HL-60 (cell line): ENCODE measurements at places on chromosomes 6 and 20.
A peak's percentile ranks its signal among the peaks of the same experiment; 100 is the strongest.

DNA sequence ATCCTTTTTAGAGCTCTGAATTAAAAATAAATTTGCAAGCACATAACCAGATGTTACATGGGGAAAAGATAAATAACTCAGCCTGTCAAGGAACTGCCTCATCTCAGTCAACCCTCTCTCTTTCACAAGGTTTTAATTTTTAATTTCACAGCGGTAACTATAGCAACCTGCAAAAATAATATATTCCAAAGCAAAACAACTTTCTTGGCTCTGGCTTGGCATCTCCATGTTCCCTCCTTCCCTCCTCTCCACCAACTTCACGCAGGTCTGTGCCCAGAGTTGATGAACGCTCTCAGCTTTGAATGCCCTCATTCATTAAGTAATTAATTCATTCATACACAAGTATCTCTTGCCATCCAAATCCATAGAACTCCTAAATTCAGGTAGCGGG, 32.5 kb upstream of the SIRPA start:
- DNase-seq = no peak

DNA sequence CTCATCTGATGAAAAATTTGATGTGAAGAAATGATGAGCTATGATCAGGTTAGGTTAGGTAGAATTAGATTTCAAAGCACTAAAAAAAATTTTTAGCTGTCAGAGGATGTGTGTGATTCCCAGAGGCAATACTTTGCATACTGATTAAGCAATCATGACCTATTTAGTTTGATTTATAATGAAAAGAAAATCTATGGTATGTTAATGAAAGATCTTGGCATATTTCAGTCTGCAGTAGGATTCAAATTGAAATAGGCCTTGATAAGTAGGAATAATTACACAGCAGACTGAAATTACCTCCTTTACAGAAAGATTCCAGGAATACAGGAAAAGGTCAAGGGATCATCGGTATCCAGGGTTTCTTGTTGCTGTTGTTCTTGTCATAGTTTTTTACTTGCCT, 69.3 kb downstream of the HDDC2 start:
- no peak for DNase-seq

DNA sequence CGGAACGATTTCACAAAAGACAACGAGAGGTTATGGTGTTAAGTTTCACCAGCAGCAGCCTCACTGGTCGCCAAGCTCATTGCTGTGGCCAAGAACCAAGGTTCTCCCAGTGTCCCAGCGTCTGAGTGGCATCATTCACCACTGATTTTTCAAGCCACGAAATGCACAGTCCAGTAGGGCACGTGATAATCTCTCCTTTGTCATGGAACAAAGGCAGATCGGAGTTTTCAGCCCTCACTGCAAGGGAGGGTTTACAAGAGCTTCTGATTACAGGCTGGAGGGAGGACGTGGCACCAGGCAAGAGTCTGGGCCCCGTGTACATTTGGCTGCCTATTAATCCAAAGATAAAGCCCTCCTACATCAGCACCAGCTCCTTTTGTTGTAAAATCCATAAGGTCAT, 2.0 kb downstream of the CD24 start:
- no peak for DNase-seq

DNA sequence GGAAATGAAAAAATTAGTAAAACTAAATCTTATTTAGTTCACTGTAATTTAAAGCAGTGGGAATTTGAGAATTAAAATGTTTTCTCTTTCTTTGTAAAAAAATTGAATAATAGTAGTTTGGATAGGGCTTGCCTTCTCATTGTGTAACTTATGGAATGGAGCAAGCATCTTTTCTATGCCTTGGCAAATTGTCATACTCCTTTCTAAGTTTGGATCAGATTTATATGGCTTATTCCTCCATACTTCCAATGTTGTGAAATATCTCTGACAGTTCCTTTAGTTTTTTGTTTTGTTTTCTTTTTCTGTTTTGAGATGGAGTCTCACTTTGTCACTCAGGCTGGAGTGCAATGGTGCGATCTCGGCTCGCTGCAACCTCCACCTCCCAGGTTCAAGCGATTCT, 176.4 kb downstream of the SAMD5 start:
- no peak for DNase-seq

DNA sequence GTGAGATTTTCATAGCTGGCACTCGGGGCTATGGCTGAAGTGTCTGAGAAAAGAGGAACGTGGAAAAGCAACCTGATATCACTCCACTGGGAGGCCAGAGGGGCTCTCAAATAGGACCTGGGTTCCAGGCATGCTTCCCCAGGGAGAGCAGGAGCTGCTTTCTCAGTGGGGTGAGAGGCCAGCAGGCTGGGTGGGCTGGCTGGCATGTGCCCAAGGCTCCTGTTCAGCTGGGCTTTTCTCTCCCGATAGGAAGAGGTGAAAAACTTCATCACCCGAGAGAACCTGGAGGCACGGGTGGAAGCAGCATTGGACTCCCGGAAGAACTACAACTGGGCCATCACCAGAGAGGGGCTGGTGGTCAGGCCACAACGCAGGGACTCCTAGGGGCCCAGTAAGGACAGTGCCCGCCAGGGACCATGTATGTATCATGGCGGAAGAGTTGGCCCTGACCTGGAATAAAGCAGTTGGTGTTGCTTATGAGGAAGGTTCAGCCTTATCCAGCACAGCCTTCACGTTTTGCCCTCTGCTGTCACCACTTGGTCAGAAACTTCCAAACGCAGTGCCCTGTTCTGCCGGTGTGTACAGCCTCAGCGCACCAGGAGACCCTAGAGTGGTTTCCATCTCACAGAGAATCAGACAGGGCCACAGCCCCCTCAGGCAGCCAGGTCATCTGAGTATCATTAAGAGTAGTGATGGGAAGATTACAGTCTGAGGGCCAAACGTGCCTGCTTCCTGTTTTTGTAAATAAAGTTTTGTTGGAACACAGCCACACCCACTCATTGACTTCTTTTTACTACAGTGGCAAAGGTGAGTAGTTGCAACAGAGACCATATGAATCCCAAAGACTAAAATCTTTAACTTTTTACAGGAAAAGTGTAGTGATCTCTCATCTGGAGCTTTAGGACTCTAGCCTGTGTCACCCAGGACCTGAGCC, 1.9 kb downstream of the MRPS26 start:
- DNase-seq = no peak

- peak; percentile 53 for DNase-seq
Measured at GRCh38 chr6:109117346-109118035, 22.2 kb downstream of the CEP57L1 start.

GRCh38 chr20:56924292-56925081, 295.4 kb downstream of the TFAP2C start:
- DNase-seq = no peak

GRCh38 chr6:23277521-23278179, 708.3 kb downstream of the HDGFL1 start:
- no peak for DNase-seq

GRCh38 chr6:2770171-2770570, 5.0 kb downstream of the WRNIP1 start:
- no peak for DNase-seq

GRCh38 chr6:5878792-5879191, 127.9 kb downstream of the NRN1 start:
- DNase-seq = no peak

- no peak for DNase-seq
Measured at GRCh38 chr20:18567739-18568091, 483 bp downstream of the SMIM26 start.

DNA sequence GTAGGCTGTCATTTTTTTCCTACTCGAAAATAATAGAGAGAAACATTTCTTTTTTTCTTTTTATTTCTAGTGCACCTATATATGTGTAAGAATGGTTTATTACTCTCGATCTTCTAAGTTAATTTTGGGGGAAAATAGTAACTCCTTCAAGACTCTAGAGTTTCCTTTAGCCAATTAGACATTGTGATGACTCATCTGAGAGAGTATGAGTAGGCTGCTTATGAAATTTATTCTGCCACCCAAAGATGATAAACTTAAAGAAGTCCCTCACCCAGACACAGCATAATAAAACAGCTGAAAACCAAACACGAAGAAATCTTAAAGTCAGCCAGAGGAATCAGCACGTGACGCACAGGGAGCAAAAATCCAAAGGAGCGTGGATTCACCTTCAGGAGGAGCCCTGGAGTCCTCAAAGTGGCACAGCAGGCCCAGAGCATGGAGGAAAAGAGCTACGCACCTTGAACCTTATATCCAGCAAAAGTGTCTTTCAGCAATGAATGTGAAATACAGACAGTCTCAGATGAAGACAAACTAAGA, 81.9 kb downstream of the ERMARD start:
- no peak for DNase-seq

GRCh38 chr6:84445068-84445467, 217.6 kb upstream of the CEP162 start:
- no peak for DNase-seq

- DNase-seq = no peak
Measured at GRCh38 chr6:131305037-131305850, 170.0 kb downstream of the AKAP7 start.

- no peak for DNase-seq
Measured at GRCh38 chr6:149046822-149047246, 270.7 kb upstream of the TAB2 start.

- no peak for DNase-seq
Measured at GRCh38 chr20:50642288-50642803, 49.0 kb downstream of the RIPOR3 start.

DNA sequence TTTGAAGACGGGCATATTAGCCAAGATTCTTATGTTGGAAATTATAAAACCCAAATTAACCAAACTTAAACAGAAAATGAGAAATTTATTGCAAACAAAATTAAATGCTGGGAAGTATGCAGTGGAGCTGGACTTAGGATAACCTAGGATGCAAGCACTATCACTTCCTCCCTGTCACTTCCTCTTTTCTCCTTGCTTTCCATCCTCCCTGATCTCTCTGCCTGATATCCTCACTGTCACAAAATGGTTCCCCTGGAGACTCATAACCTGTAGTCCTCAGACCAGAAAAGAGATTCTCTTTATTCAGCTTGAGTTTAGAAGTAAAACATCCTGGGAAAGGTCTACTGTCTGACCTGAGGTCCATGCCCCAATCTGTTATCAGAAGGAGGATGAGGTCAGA, 7.4 kb upstream of the KLHL32 start:
- DNase-seq = no peak

DNA sequence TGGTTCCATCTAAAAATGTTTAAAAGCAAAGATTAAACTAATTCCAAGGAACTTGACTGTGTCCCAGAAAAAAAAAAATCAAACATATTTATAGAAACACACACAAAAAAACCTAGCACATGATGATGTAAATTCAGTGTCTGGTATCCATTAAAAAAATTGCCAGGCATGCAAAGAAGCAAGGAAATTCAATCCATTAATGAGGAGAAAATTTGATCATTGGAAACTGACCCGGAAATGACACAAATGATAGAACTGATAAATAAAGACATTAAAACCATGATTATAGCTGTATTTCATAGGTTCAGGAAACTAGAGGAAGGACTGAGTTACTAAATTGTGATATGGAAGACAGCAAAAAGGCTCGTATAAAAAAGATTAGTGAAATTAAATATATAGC, 34.7 kb downstream of the PDYN start:
- DNase-seq = no peak

DNA sequence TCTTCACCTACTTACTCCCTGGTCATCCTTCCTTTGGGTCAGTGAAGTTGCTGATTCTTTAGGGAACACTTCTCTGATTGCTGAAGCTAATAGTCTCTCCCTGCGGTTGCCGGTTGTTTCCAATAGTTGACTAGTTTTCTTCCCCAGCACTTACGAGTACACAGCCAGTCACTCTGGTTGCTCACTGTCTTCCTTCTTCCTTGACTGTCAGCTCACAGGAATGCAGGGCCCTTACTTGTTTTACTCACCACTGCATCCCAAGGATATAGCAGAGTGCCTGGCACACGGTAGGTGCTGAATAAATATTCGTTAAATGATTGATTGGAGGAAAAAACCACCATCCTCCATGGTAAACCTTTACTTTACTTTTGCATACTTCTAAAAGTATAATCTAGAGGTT, 345.0 kb downstream of the QKI start:
- no peak for DNase-seq

DNA sequence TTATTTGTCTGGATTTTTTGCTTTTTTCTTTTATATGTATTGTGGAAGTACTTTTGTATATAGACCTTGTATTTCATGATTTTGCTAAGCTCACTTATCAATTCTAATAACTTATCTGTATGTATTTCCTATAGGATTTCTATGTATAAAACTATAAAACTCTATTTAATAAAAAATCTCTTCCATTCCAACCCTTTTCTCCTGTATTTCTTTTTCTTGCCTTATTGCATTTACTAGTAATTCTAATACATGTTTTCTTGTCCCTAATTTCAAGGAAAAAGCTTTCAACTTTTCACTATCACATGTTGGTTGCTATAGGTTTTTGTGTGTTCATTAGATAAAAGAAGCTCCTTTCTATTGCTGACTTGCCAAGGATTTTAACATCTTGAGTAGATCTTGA, 125.3 kb downstream of the MBOAT1 start:
- no peak for DNase-seq

GRCh38 chr6:99741092-99741491, 134.5 kb downstream of the PRDM13 start:
- no peak for DNase-seq

GRCh38 chr6:87401832-87402231, 5.9 kb upstream of the CFAP206 start:
- no peak for DNase-seq

GRCh38 chr6:119347466-119348095, 2.0 kb downstream of the MAN1A1 start:
- DNase-seq = peak; percentile 12

DNA sequence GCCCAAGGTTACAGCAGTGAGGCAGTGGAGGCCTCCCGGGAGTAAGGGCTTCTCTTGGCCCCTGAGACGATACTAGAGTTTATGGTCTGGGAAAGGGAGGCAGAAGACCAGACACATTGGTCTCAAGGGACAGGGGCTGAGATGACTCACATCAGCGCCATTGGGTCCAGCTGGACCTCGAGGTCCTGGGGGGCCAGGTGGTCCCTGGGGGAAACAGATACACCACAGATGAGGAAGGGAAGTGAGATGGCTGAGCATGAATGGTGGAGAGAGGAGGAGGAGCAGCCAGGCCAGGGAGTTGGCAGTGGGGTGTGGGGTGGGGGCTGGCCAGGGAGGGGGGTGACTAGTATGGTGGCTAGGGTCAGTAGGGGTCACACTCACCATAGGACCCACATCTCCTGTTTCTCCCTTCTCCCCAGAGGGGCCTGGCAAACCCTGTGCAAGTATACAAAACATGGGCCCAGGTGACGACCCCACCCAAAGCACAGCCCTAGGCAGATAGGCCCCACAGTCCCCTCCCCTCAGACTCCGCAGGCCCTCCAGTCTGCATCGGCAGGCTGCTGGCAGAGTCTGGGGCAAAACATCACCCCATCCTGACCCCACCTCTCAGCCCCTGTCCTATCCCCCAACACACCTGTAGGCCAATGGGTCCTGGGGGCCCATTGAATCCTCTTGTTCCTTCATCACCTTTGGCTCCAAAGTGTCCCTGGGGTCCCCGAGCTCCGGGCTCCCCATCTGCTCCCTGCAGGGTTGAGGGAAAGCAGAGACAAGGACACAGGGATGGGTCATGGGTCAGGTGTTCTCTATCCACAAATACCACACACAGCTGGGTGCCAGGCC, 21.9 kb downstream of the COL11A2 start:
- no peak for DNase-seq

- DNase-seq = no peak
Measured at GRCh38 chr6:119501798-119502483, 152.4 kb upstream of the MAN1A1 start.
